ENCODE measurements at places on chromosomes 16 and 17. TPM values are rescaled to one million over a fixed set of nuclear protein-coding genes. Genes with fewer than 3 reads are reported as not detected.

The CLEC18B gene
- not detected for polyA plus RNA-seq

The CCL16 gene
- polyA plus RNA-seq, result not detected

The KRT31 gene
- not detected for polyA plus RNA-seq

The LCMT1 gene
- polyA plus RNA-seq, result 27.2 TPM

The NOXO1 gene
- not detected for polyA plus RNA-seq

The KRTAP3-2 gene
- not detected for polyA plus RNA-seq

The KRT36 gene
- 0.24 TPM for polyA plus RNA-seq

The WNT3 gene
- polyA plus RNA-seq, result 0.01 TPM

The NOL3 gene
- 3.8 TPM for polyA plus RNA-seq

The SOST gene
- not detected for polyA plus RNA-seq

The CCL13 gene
- not detected for polyA plus RNA-seq

The KRT9 gene
- not detected for polyA plus RNA-seq

The SCNN1G gene
- polyA plus RNA-seq, result not detected

The ZP2 gene
- not detected for polyA plus RNA-seq

The CPHXL2 gene
- not detected for polyA plus RNA-seq

The NPIPA1 gene
- polyA plus RNA-seq, result not detected

The PSME3 gene
- polyA plus RNA-seq, result 137 TPM

The ARHGDIG gene
- not detected for polyA plus RNA-seq

The TMEM220 gene
- 1.1 TPM for polyA plus RNA-seq

The MPG gene
- polyA plus RNA-seq, result 86.9 TPM

The GRAP gene
- polyA plus RNA-seq, result 3.9 TPM

The HSD17B2 gene
- polyA plus RNA-seq, result not detected

The ABI3 gene
- polyA plus RNA-seq, result 120 TPM

The ZNF771 gene
- 0.88 TPM for polyA plus RNA-seq

The EVPLL gene
- not detected for polyA plus RNA-seq

The CCDC200 gene
- not detected for polyA plus RNA-seq

The VMP1 gene
- polyA plus RNA-seq, result 511 TPM

The RPH3AL gene
- 1.5 TPM for polyA plus RNA-seq

The CTRB1 gene
- polyA plus RNA-seq, result not detected

The CBX4 gene
- 89.3 TPM for polyA plus RNA-seq

The WNT9B gene
- polyA plus RNA-seq, result not detected

The ST6GALNAC2 gene
- 11.8 TPM for polyA plus RNA-seq

The DCXR gene
- 93.1 TPM for polyA plus RNA-seq

The CCL2 gene
- 17.7 TPM for polyA plus RNA-seq

The RASL10B gene
- not detected for polyA plus RNA-seq

The DRC7 gene
- polyA plus RNA-seq, result not detected

The MYL11 gene
- 1.6 TPM for polyA plus RNA-seq

The C17orf107 gene
- polyA plus RNA-seq, result 4.2 TPM

The KRTAP9-4 gene
- not detected for polyA plus RNA-seq

The EPX gene
- not detected for polyA plus RNA-seq

The TEKT1 gene
- not detected for polyA plus RNA-seq

The TBC1D3E gene
- not detected for polyA plus RNA-seq

The C16orf96 gene
- polyA plus RNA-seq, result not detected

The NAGLU gene
- 10.4 TPM for polyA plus RNA-seq

The CA5A gene
- polyA plus RNA-seq, result not detected

The DNAAF8 gene
- polyA plus RNA-seq, result 0.36 TPM
